ENCODE measurements at places on chromosomes 5 and 9.

DNA sequence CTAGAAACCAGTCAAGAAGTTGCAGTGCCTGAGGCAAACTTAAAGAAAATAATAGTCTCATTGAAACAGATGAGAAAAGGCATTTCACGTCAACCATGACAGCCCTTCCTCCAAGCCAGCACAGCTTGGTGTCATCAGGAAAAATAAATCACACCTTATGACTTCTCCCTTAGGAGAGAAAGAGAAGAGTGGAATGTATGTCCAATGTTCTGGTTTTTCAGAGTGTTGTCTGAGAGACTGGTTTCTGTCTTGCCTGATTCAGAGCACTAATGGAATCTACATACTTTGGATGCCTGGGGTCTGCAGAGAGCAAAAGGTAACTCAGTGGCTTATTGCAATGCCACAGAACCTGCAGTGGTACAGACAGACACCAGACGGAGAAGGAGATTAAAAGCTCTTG is 105.5 kb upstream of the PDE4D start:
- no peak for DNase-seq

GRCh38 chr9:4788703-4789102 is 4.0 kb upstream of the RCL1 start:
- no peak for DNase-seq

GRCh38 chr5:142748132-142748531 is 22.0 kb upstream of the ARHGAP26 start:
- no peak for DNase-seq

- DNase-seq = no peak
These were observed 41.4 kb downstream of the CPLANE1 start for GRCh38 chr5:37207802-37208201.

- DNase-seq = no peak
These were observed 22.7 kb upstream of the FSTL4 start for GRCh38 chr5:133635051-133635450.
